Esophagus mucosa (tissue), 1 donor: ENCODE measurements at places on chromosomes 4 and X. TPM values are rescaled to one million over a fixed set of nuclear protein-coding genes. Genes with fewer than 3 reads are reported as not detected.

GRCh38 chrX:69951753-69952152 is 98.0 kb downstream of the AWAT2 start:
- ATAC-seq, result no peak

SCRG1 gene
- total RNA-seq, result 0.12 TPM

DNA sequence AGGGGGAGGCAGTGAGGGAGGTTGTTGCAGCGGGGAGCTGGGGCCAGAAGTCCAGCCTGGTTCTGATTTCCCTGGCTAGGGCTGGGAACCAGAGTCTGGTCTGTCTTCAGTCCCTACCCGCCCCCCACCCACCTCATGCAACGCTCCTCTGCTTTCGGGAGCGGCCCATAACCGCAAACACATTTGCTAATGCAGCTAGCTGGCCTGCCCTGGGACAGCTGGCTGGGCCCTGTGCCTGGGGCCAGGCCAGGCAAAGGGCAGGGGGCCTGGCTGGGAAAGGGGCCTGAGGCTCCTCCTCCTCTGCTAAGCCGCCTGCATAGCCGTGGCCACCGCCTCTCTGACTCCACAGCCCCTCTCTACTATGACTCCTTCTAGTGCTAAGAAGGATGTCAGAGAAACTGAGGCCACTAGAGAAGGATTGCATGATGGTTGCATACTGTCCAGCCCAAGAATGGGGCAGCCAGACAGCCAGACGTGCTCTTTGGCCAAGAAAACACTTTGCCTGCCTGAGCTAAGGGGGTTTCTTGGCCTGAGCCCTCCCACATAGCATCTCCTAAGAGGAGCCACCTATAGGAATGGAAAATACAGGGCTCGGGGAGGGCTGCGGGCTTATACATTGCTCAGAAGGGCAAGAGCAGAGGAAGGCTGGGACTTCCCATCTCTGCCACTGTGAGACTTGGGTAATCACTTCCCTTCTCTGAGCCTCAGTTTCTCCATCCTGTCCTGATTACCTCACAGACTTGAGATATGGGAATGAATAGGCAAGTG is 76.9 kb downstream of the PJA1 start:
- no peak for ATAC-seq

VSIG1 gene
- total RNA-seq, result 0.48 TPM

DNA sequence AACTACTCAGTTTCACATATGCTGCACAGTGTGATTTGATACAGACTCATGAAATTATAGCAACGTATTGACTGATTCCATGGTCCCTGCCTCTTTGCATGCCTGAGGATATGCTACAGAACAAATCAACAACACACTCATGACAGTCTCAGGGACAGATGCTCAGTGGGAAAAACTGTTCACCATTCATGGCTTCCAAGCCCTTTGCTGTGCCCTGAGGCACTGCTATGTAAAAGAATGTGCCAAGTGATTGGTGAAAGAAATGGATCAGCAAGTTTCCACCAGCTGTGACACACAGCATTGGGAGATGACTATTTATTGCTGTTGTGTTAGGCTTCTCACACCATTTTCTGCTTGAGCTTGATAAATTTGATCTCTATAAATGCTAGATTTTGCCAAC is 825.6 kb upstream of the INTU start:
- ATAC-seq, result no peak

GRCh38 chr4:183838987-183839712 is 66.0 kb upstream of the STOX2 start:
- no peak for ATAC-seq

GRCh38 chr4:3174371-3175338 is 74.3 kb upstream of the MSANTD1 start:
- no peak for ATAC-seq

GRCh38 chrX:110915111-110915510 is 119.5 kb upstream of the CHRDL1 start:
- ATAC-seq, result no peak

DNA sequence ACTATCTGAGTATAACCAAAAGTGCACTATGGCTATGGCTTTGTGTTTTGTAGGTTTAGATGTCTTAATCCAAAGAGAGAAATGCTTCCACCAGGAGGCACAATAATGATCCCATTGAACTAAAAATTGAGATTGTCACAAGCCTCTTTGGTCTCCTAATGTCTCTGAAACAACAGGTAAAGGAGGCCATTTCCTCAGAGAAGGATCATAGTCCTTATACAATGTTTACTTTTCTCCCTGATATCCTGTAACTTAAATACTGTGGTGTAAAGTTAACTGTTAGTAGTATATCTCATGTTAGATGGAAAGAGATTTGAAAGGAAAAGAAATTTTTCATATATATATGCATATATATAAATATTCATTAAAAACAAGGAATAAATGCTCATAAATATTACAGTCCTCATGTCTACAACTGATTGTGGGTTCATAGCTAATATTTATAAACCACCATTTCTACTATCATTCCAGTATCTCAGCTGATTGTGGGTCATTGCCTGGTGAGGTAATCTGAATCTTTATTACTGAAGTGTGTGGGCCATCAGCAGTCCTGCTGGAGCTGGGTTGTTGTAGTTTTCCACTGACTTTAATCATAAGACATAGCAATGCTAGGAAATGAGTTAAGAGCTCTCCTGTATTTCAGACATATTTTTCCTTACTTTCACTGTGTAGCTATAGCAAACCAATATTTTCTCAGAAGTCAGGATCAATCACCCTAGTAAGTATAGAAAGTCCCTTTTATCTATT is 1230.4 kb downstream of the PCDH18 start:
- no peak for ATAC-seq

GRCh38 chr4:57095956-57096355 is 14.2 kb downstream of the IGFBP7 start:
- ATAC-seq, result no peak

GRCh38 chr4:3037957-3038461 is 36.3 kb downstream of the HTT-AS start:
- no peak for ATAC-seq

- no peak for ATAC-seq
Observed at GRCh38 chr4:1271686-1272085, 18.0 kb upstream of the MAEA start.

DNA sequence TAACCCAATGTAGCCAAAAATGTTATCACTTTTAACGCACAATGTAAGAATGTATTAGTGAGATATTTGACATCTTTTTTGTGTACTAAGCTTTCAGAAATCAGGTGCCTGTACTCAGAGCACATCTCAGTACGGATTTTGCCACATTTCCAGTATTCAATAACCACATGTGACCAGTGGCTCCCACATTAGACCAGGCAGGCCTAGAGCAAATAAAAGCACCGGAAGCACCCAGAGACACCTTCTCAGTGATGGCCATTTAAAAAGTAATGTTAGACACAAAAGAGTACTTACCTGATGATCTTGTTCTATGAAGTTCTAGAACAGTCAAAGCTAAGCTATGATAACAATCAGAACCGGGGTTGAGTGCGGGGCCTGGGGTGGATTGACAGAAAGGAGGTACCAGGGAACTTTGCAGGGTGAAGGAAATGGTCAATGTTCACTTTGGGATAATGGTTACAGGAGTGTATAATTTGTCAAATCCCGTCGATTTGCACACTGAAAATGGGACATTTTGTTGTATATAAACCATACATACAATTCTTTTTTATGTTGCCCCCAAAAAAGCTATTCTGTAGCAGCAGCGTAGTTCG is 1.2 kb downstream of the CTPS2 start:
- no peak for ATAC-seq

RAI2 gene
- total RNA-seq, result 1.1 TPM

- ATAC-seq, result no peak
Observed at GRCh38 chr4:152540293-152540674, 4.4 kb upstream of the FBXW7 start.
